Keratinocyte (primary cell): ENCODE measurements at places on chromosomes 2 and 18. TPM values are rescaled to one million over a fixed set of nuclear protein-coding genes. Genes with fewer than 3 reads are reported as not detected.

- H3K27ac ChIP-seq: no peak overlapping the region
- no peak for DNase-seq
- peaks cover 13% of the 10 kb centered on the region for H3K36me3 ChIP-seq
Measured at GRCh38 chr18:80205294-80205693, 42.0 kb downstream of the PARD6G start.

Gene FLACC1
- polyA plus RNA-seq: 0.12 to 0.43 TPM (median 0.35 TPM) in 3 replicates

DNA sequence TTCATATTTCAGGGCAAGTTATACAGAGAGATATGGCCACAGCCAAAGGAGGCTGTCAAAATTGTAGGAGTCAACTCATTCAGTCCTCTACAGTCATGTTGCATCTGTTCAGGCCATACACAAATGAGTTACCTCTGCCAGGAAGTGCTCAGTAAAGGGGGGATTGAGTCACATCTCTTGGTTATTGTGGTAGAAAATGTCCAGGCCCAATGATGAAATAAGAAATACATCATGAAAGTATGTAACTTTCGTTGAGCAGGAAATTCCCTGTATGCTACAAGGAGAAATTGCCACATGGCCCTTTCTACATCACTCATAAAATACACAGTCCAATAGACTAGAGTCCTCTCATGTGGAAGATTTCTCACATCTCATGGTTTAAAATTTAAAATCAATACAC is 103.9 kb upstream of the COL3A1 start:
- no peak overlapping the region for H3K27ac ChIP-seq
- H3K4me1 ChIP-seq: no peaks in the 10 kb centered on the region
- no peak overlapping the region for H3K4me3 ChIP-seq
- H3K27me3 ChIP-seq: no peaks in the 10 kb centered on the region
- H3K36me3 ChIP-seq: no peaks in the 10 kb centered on the region

Gene SEMA4C
- 6.9 to 10.2 TPM (median 7.5 TPM) in 3 replicates for polyA plus RNA-seq

Gene FOXD4L1
- 0.05 to 0.09 TPM (median 0.08 TPM) in 3 replicates for polyA plus RNA-seq

Gene GREB1L
- 2.8 to 5.5 TPM (median 5.1 TPM) in 3 replicates for polyA plus RNA-seq

DNA sequence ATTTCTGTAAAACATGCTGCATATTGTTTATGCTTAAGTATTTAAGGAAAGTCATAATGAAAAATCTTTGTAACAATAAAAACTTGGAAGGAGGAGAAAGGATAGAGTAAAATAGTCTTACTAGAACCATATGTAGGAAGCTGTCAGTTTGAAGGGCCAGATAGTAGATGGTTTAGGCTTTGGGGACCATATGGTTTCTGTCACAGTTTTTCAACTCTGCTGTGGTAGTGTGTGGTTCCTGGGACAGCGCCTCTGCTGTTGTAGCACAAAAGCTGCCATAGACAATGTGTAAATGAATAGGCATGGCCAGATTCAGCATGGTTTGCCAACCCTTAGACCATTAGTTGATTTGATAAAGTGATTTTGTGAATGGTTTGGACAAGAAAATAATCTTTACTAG is 75.5 kb downstream of the SLC39A10 start:
- no peak overlapping the region for H3K27ac ChIP-seq
- no peak overlapping the region for H3K4me3 ChIP-seq

Gene CNDP2
- polyA plus RNA-seq: 126 to 156 TPM (median 134 TPM) in 3 replicates

GRCh38 chr2:177231270-177231669 is 18.7 kb downstream of the HNRNPA3 start:
- H3K36me3 ChIP-seq: peaks cover 19% of the 10 kb centered on the region
- no peak for DNase-seq
- no peaks in the 10 kb centered on the region for H3K27me3 ChIP-seq

Gene AKAIN1
- not detected in 3 replicates for polyA plus RNA-seq

Gene C2orf66
- 0.32 to 2.9 TPM (median 2.2 TPM) in 3 replicates for polyA plus RNA-seq

GRCh38 chr2:47016172-47016913 is 100.7 kb upstream of the MCFD2 start:
- no peak overlapping the region for H3K4me3 ChIP-seq
- H3K27me3 ChIP-seq: no peaks in the 10 kb centered on the region
- peaks cover 6% of the 10 kb centered on the region for H3K4me1 ChIP-seq

GRCh38 chr2:60299179-60299578 is 254.3 kb downstream of the BCL11A start:
- no peaks in the 10 kb centered on the region for H3K27me3 ChIP-seq
- no peak overlapping the region for H3K27ac ChIP-seq
- H3K36me3 ChIP-seq: no peaks in the 10 kb centered on the region
- H3K4me1 ChIP-seq: peaks cover 32% of the 10 kb centered on the region
- no peak overlapping the region for H3K4me3 ChIP-seq

DNA sequence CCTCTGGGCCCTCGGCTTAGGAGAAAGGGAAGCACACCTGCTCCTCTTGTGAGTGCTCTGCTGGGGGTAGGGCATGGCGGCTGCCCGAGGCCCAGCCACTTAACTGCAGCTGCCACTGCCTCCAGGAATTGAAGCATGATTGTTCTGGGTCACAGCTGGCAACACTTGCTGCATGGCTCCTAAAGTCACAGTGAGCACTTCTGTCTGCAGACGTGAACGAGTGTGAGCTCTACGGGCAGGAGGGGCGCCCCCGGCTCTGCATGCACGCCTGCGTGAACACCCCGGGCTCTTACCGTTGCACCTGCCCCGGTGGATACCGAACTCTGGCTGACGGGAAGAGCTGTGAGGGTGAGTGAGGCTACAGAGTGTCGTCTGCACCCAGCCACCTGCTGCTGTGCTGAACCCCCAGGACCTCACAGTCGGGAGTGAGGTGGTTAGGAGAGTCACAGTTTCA is 44.4 kb downstream of the FBLN7 start:
- no peak overlapping the region for H3K4me3 ChIP-seq
- DNase-seq: no peak
- H3K27ac ChIP-seq: no peak overlapping the region
- peaks cover 18% of the 10 kb centered on the region for H3K27me3 ChIP-seq

Gene TRIM43
- polyA plus RNA-seq: not detected in 3 replicates

Gene INHA
- 0.18 to 0.79 TPM (median 0.20 TPM) in 3 replicates for polyA plus RNA-seq

DNA sequence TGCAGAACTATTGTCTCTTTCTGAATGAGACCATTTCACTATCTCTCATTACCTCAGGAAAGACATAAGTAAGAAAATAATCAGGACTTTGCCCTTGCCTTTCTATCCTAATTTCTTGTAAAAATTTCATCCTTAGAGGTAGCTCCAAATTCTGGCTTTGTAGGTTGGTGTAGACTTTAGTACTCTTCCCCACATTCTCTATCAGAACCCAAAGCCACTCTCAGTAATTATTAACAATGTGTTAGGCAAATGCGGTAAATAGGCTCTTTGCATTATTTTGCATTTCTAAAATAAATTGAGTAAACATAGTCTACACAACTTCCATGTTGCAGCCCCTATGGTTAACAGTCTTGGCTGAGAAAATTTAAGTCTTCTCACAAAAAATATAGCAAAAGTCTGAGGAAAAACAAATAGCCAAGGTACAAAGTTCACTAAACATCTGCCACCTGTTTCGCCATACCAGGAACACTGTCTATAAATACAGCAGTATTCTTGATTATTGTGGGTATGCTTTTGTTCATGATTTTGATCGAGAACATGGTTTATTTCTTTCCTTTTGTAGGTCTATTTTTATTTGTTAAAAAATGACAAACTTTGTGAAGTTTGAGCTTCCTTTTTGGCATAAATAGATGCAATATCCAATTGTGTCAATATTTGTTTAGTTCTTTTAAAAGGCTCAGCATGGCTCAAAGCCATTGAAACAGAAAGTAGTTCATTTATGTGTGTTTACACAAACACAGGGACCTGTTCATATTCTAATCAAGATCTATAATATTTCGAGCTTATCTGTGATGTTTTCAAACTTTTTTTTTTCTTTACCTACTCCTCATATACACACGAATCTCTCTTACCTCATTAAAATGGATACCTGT is 1061.5 kb downstream of the CNTNAP5 start:
- H3K27ac ChIP-seq: no peak overlapping the region
- DNase-seq: no peak
- H3K4me3 ChIP-seq: no peak overlapping the region
- H3K36me3 ChIP-seq: no peaks in the 10 kb centered on the region

- DNase-seq: no peak
- no peaks in the 10 kb centered on the region for H3K27me3 ChIP-seq
- H3K27ac ChIP-seq: no peak overlapping the region
- H3K36me3 ChIP-seq: no peaks in the 10 kb centered on the region
- no peak overlapping the region for H3K4me3 ChIP-seq
Measured at GRCh38 chr18:419541-420175, 80.8 kb downstream of the COLEC12 start.

GRCh38 chr2:63737081-63737751 is 104.5 kb upstream of the UGP2 start:
- no peaks in the 10 kb centered on the region for H3K27me3 ChIP-seq
- peak overlapping the region; percentile 96 for H3K27ac ChIP-seq
- DNase-seq: peak; percentile 75
- no peaks in the 10 kb centered on the region for H3K36me3 ChIP-seq

- peaks cover 9% of the 10 kb centered on the region for H3K27me3 ChIP-seq
- H3K4me3 ChIP-seq: no peak overlapping the region
- H3K27ac ChIP-seq: no peak overlapping the region
- H3K36me3 ChIP-seq: no peaks in the 10 kb centered on the region
Measured at GRCh38 chr2:71235930-71236587, 9.2 kb upstream of the PAIP2B start.

DNA sequence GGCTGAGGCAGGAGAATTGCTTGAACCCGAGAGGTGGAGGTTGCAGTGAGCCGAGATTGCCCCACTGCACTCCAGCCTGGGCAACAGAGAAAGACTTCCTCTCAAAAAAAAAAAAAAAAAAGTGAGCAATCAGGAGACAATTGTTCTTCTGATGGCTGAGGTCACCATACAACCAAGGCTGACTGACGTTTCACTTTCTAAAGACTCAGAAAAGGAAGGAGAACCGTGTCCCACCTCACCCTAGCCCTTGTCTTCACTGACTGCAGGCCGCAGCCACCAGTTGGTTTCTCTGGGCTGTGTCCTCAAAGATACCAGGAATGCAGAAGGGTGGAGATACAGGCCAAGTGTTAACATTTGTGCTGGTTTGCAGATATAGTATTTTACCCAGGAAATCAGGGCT is 7.7 kb upstream of the SLC35F6 start:
- H3K27ac ChIP-seq: no peak overlapping the region
- no peaks in the 10 kb centered on the region for H3K36me3 ChIP-seq
- H3K27me3 ChIP-seq: no peaks in the 10 kb centered on the region
- no peak overlapping the region for H3K4me3 ChIP-seq
- DNase-seq: no peak

DNA sequence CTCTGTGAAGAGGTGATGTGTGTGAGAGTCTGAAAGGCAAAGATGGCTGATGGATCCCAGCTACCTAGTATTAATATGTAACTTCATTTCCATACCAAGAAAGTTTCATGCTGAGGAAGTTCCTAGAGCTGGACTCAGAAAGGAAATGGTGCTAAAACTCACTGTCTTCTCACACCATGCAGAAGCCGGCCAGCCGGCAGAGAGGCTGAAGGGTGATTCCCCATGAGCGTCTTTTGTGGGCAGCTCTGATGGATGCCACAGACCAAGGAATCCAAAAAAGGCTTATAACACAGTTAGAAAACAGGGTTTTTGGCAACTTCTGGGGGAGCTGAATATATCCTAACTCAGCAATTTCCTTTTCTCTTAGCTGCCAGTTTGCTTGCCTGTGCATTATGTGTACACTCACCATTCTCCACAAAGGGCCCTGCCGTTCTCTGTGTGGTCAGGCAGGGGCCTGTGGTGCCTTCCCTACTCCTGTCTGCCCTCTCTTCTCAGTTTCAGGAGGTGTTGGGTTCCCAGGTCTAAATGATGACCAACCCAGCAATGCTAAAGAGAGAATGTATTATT is 289.4 kb downstream of the MTX2 start:
- no peak overlapping the region for H3K27ac ChIP-seq
- H3K4me1 ChIP-seq: peaks cover 4% of the 10 kb centered on the region
- no peak for DNase-seq

DNA sequence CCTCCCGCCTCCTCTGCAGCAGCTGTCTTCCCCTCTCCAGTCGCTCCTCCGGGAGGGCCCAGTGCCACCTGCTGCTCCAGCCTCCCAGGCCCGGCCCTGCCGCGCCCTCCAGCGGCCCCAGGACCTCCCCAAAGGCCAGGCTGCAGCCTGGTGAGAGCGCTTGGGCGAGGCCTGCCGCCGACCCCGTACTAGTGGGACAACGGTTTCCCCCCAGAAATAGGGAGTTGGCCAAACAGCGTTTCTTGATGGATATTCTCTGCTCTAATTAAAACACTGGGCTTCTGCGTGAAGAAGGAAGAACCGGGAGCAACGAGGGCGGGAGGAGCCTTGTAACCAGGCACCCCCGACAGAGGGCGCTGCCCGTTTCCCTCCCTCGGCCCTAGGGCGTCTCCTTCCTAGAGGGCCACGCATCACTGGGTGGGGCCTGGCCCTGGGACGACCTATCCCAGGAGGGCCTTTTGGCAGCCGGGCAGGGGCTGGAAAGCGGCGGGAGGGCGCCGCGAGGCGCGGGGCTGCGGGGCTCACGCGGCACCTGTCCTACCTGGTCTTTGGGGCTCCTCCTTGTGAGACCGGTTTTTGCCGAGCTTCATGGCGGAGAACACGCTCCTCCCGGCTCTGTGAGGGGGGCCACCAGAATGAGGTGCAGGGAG is 25.4 kb upstream of the OTOF start:
- H3K27ac ChIP-seq: no peak overlapping the region
- H3K36me3 ChIP-seq: no peaks in the 10 kb centered on the region
- no peaks in the 10 kb centered on the region for H3K4me1 ChIP-seq

DNA sequence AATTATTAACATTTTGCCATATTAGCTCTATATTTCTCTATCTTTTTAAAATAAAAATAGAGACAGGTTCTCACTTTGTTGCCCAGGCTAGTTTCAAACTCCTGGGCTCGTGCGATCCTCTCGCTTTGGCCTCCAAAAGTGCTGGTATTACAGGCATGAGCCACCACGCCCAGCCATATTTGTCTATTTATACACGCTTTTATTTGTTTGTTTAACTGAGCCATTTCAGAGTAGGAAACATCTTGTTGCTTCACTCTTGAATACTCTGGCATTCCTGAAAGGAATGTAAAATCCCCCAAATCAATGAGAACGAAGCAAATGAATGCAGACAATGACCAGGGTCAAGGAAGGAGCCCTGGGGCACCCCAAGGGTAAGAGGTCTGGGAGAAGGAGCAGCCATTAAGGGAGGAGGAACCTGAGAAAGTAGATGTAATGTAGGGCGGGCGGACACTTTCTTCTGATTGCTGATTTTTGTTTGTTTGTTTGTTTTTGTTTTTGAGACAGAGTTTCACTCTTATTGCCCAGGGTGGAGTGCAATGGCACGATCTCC is 31.7 kb upstream of the RAB1A start:
- no peak for DNase-seq
- no peak overlapping the region for H3K4me3 ChIP-seq
- H3K36me3 ChIP-seq: no peaks in the 10 kb centered on the region
- no peaks in the 10 kb centered on the region for H3K27me3 ChIP-seq

DNA sequence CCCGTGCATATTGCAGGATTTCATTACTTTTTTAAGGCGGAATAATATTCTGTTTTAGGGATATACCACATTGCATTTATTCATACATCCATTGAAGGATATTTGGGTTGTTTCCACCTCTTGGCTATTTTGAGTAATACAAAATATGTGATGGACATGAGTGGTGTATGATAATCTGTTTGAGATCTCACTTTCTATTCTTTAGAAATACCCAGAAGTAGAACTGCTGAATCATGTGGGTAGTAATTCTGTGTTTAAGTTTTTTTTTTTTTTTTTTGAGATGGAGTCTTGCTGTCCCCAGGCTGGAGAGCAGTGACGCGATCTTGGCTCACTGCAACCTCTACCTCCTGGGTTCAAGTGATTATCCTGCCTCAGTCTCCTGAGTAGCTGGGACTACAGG is 201.4 kb downstream of the NYAP2 start:
- no peak overlapping the region for H3K27ac ChIP-seq
- H3K4me3 ChIP-seq: no peak overlapping the region
- no peak for DNase-seq
- H3K4me1 ChIP-seq: no peaks in the 10 kb centered on the region
- H3K36me3 ChIP-seq: no peaks in the 10 kb centered on the region
